NCI-H2081 treated with DMSO at 0.1 percent for 48 hours (cell line): ENCODE measurements at places on chromosomes 13 and 19.

DNA sequence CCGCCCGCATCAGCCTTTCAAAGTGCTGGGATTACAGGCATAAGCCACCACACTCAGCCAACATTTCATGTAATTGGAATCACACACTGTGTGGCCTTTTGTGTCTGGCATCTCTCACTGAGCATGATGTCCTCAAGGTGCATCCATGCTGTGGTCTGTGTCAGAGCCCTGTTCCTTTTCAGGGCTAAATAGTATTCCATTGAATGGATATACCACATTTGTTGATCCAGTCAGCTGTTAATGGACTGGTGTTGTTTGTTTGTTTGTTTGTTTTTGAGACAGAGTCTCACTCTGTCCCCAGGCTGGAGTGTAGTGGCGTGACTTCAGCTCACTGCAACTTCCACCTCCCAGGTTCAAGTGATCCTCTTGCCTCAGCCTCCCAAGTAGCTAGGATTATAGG is 17.9 kb downstream of the ATCAY start:
- no peak for DNase-seq

DNA sequence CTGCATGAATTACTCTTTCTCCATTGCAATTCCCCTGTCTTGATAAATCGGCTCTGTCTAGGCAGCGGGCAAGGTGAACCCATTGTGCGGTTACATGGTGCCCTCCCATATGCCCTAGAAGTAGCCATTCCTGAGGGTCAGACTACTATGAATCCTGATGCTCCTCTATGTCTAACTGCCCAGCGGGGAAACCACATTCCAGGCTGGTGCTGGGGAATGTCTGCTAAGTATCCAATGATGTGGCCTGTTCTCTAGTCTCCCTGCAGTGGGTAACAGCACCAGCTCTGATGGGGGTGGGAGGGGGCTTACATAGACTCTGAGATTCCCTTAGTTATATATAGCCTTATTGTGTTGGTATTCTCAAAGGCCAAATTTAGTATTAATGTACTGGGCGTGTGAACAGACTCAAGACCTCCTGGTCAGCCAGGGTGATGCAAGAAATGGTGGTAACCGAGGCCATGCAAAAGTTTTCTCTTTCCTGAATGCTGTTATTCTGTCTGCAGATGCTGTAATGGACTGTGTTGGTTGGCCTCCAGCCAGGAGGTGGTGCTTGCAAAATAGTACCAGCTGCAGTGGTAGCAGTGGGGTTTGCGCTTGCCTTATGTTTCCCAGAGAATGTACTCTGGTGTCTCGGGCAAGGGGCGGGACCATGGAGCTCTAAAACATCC is 564.8 kb upstream of the SLITRK1 start:
- DNase-seq = no peak

DNA sequence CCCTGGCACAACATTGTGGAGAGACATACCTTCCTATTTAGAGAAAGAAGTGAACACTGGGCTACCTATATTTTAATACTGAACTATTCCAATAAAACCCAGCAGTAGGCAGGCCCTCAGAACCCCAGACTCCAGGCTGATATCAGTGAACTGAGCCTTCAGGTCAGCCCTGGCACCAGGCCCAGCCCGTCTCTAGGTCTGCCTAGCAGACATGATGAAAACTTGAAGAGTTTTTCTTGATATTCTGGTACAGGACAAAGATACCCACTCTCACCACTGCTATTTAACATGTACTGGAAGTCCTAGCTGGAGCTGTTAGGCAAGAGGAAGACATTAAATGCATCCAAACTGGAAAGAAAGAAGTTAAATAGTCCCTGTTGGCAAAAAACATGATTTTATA is 396.6 kb upstream of the SPRY2 start:
- no peak for DNase-seq

- no peak for DNase-seq
These were observed 60.6 kb downstream of the NDFIP2 start for GRCh38 chr13:79541426-79542049.

DNA sequence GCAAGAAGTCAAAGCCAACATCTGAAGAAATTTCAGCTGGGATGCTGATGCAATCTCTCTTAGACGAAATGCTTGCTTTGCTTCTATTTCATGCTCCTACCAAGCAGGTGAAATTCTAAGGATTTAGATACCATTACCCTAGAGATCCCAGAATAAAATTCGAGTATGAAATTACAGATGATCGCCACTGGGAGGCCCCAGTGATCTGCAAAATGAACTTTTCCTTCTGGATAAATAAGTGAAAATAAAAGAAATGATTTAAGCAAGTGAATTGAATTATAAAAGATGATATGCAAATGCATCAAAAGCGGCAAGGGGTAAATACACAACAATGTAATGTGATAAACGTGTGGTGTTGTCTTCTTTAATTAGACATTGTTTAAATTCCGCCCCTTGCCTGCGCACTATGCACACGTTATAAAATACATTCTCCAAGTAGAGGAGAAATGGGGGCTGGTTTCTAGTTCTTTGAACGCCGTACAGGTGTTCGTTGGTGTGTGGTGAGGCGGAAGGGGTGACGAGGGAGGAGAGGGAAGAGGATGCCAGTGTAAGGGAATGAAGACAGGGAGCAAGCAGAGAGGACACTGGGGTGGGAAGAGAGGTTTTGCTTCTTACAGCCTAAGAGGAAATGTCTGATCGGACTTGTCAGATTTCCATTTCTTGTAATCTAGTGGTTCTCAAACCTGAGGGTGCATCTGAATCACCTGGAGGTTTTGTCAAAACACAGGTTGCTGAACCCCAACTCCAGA is 58.0 kb downstream of the ERCC5 start:
- DNase-seq = no peak

DNA sequence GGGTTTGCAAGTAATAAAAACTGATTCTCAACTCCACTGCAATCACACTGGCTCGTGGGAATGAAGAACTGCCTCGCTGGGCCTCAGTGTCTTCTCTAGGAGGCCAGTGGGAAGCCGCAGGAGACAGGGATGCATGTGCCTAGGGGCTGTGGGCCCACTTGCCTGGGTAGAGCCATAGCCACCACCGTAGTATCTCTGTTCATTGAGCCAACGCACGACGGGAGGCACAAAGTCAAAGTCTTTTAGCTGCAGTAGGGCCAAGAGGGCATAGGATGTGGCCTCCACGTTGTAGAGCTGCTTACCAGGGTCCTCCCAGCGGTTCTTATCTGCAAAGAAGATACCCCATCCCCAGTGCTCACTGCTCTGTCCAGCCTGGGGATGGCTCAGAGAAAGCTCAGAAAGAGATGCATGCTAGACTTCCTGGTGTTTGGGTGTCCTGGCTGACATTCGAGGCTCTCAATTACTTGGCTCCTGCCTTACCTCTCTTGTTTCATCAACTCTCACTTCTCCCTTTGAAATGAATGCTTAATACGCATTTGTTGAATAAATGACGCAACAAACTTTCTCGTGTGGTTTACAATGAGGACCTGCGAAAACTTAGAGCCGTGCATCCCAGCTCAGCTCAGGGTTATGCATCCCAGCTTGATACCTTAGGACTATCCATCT is 16.1 kb upstream of the TNFSF14 start:
- no peak for DNase-seq

GRCh38 chr19:39759457-39760184 is 19.0 kb upstream of the LEUTX start:
- DNase-seq = no peak

DNA sequence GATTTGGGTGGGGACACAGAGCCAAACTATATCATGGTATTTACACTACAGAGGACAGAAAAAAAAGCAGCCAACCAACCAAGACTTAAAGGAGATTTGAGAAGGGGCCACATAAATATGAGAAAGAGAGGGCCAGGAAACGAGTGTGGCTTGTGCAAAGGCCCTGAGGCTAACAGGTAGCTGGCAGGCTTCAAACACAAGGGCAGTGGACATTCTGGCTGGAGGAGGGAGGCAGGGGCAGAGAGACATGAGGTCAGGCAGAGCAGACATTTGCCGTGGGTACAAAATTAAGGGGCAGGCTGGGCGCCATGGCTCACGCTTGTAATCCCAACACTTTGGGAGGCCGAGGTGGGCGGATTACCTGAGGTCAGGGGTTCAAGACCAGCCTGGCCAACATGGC is 278.7 kb downstream of the FOXO1 start:
- DNase-seq = no peak
